H9 (cell line): ENCODE measurements at places on chromosomes 1 and 21. TPM values are rescaled to one million over a fixed set of nuclear protein-coding genes. Genes with fewer than 3 reads are reported as not detected.

GRCh38 chr1:70290218-70290617 is 64.3 kb downstream of the ANKRD13C start:
- H3K27me3 ChIP-seq: no peaks in the 10 kb centered on the region
- DNase-seq: no peak
- no peak overlapping the region for H3K4me3 ChIP-seq
- no peaks in the 10 kb centered on the region for H3K4me1 ChIP-seq
- H3K27ac ChIP-seq: no peak overlapping the region
- H3K36me3 ChIP-seq: peaks cover 10% of the 10 kb centered on the region; the same call in 2 of the 3 replicates

DNA sequence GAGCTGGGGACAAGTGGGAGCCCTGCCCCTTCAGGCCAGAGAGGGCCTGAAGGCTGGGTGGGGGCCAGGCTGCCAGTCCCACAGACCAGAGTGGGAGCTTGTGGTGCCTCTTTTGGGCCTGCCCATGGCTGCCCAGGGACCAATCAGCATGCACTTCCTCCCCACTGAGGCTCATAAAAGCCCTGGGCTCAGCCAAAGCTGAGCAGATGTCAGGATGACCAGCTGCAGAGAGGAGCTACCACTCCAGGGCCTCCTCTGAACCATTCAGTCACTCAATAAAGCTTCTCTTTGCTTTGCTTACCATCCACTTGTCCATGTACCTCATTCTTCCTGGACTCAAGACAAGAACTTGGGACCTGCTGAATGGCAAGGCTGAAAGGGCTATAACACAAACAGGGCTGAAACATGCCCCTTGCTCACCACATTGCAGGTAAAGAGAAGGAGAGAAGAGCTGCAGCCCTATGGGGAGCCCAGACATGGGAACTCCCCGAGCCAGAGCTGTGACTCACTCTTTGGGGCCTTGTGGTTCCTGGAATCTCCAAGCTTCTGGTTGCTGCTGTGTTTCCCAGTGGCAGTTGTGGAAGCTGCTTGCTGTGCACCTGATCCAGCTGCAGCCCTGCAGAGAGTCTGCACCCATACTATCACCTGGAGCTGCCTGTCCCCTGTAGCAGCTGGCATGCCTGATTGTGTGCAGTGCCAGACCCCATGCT is 82.0 kb downstream of the OLFML3 start:
- H3K4me1 ChIP-seq: no peaks in the 10 kb centered on the region
- no peak overlapping the region for H3K4me3 ChIP-seq
- peaks cover 2% of the 10 kb centered on the region; the same call in 1 of the 2 replicates for H3K36me3 ChIP-seq
- no peak overlapping the region for H3K27ac ChIP-seq
- no peak for DNase-seq

GRCh38 chr1:39154553-39155421 is 49.7 kb upstream of the MACF1 start:
- peaks cover 40% of the 10 kb centered on the region for H3K4me1 ChIP-seq
- no peak for DNase-seq
- no peak overlapping the region for H3K4me3 ChIP-seq

GRCh38 chr1:167509587-167509986 is 8.7 kb downstream of the CD247 start:
- no peaks in the 10 kb centered on the region for H3K36me3 ChIP-seq
- no peak overlapping the region for H3K4me3 ChIP-seq
- no peaks in the 10 kb centered on the region for H3K27me3 ChIP-seq
- no peaks in the 10 kb centered on the region for H3K4me1 ChIP-seq

GRCh38 chr1:61101536-61101935 is 19.2 kb downstream of the NFIA start:
- no peaks in the 10 kb centered on the region; the same call in 2 of the 3 replicates for H3K36me3 ChIP-seq
- no peak for DNase-seq
- no peak overlapping the region for H3K27ac ChIP-seq
- no peaks in the 10 kb centered on the region for H3K27me3 ChIP-seq
- H3K4me3 ChIP-seq: no peak overlapping the region

GRCh38 chr1:19087017-19087736 is 122.9 kb downstream of the UBR4 start:
- H3K27ac ChIP-seq: no peak overlapping the region
- no peaks in the 10 kb centered on the region for H3K4me1 ChIP-seq
- peaks cover 76% of the 10 kb centered on the region for H3K36me3 ChIP-seq
- no peak overlapping the region for H3K4me3 ChIP-seq
- DNase-seq: no peak

GRCh38 chr1:53511323-53511932 is 52.2 kb downstream of the DMRTB1 start:
- H3K27ac ChIP-seq: no peak overlapping the region
- no peaks in the 10 kb centered on the region; the same call in 1 of the 3 replicates for H3K36me3 ChIP-seq
- no peaks in the 10 kb centered on the region for H3K27me3 ChIP-seq
- H3K4me1 ChIP-seq: no peaks in the 10 kb centered on the region
- no peak overlapping the region for H3K4me3 ChIP-seq

- peaks cover 20% of the 10 kb centered on the region for H3K36me3 ChIP-seq
- H3K4me3 ChIP-seq: no peak overlapping the region
- no peak overlapping the region for H3K27ac ChIP-seq
- H3K4me1 ChIP-seq: no peaks in the 10 kb centered on the region
Measured at GRCh38 chr1:180392020-180392419, 110.4 kb downstream of the ACBD6 start.

DNA sequence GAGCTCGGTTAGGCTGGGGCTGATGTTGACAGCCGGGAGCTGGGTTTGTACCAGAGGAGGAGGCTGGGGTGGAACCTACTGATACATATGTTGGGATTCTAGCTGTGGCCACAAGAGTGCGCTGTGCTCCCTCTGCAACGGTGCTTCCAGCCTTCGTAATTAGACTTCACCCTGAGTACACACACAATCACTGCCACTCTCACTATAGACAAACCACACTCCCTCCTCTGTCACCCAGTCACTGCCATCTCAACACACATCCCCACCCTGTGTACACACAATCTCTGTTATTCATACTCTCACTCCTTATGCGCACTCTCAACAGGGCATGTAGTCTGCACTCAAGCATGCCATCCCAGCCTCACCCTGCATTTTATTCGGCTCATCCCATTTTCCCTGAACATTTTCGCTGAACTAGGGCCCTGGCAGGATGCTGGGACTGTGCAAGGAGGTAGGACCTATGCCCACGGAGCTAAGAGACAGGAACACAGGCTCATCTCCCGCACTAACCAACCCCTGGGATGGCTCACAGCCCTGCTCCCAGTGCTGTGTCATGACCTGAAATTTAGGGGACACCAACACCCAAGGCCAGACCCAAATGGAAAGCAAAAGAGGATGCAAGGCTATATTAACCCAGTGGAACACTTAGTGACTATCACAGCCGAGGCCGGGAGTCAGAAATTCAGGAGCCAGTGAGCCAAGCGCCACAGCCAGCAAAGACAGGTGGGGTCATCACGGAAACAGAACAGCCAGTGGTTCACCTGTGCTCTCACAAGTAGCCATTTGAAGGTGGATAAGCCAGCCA is 5.7 kb downstream of the GJB3 start:
- no peaks in the 10 kb centered on the region for H3K36me3 ChIP-seq
- H3K27ac ChIP-seq: no peak overlapping the region
- H3K27me3 ChIP-seq: no peaks in the 10 kb centered on the region
- DNase-seq: peak; percentile 77
- H3K4me1 ChIP-seq: 0 out of 2 replicates have a peak, but pooled peaks cover 3% of the 10 kb centered on the region

DNA sequence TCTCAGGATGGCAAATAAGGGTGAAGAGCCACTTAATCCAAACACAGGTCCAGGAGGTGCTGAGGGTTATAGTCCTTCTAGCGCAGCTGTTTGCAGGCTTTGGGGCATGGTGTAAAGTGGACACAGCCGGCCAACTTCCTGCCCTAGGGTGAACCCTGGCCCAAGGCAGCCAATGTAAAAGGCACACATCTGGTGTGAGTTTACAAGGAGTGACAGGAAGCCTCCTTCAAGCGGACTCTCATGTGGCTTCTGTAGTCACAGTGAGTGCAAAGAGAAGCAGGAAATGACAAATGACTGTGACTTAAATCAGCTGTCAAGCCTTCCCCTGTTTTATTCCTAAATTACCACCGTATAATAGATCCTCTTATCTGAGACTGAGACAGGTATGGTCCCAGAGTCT is 213.0 kb downstream of the CRB1 start:
- H3K27ac ChIP-seq: no peak overlapping the region
- no peak overlapping the region for H3K4me3 ChIP-seq
- no peaks in the 10 kb centered on the region for H3K36me3 ChIP-seq
- H3K4me1 ChIP-seq: no peaks in the 10 kb centered on the region

GRCh38 chr1:20978413-20978812 is 191.3 kb upstream of the HP1BP3 start:
- H3K4me1 ChIP-seq: no peaks in the 10 kb centered on the region
- H3K36me3 ChIP-seq: peaks cover 6% of the 10 kb centered on the region; the same call in 1 of the 2 replicates
- H3K27ac ChIP-seq: no peak overlapping the region
- no peak overlapping the region for H3K4me3 ChIP-seq

DNALI1 gene
- 18.0 and 18.9 TPM in 2 replicates for total RNA-seq

TNFRSF18 gene
- total RNA-seq: 1.9 and 2.0 TPM in 2 replicates
